ENCODE measurements at places on chromosomes 2 and 18. TPM values are rescaled to one million over a fixed set of nuclear protein-coding genes. Genes with fewer than 3 reads are reported as not detected.

DNA sequence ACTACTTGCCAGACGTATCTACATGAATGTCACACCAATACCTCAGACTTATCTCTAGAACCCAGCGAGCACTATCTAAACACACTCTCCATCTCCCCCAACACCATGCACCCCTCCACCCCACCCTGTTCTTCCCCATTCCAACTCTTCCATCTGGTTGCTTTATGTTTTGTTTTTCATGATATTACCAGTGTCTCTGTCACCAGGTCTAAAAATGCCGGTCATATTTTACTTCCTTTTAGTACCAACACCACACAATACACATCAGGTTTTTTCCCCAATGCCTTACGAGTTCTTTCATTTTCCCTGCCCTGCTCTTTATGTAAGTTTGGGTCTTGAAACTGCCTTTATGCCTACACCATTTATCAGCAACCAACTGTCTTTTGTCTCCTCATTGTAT, 10.2 kb upstream of the ITGA4 start:
- no peak for DNase-seq

GRCh38 chr2:204722691-204723090, 177.4 kb downstream of the PARD3B start:
- DNase-seq: no peak

DNA sequence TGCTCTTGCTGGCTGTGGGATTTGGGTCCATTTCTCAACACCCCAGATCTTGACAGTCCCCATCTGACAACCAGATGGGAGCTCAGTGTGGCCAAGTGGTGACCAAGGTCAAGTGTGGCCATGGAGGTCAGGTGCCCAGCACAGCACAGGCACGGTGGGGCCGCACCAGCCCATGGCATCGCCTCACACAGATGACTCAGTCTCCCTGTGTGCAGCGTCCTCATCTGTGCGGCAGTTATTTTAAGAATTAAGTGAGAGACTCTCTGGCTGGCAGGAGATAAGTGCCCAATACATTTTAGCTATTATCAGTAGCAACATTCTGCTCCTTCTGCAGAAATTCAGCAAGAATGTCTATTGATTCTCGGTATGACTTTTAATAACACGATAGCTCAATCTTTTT, 167.2 kb downstream of the DDX1 start:
- no peak for DNase-seq

DNA sequence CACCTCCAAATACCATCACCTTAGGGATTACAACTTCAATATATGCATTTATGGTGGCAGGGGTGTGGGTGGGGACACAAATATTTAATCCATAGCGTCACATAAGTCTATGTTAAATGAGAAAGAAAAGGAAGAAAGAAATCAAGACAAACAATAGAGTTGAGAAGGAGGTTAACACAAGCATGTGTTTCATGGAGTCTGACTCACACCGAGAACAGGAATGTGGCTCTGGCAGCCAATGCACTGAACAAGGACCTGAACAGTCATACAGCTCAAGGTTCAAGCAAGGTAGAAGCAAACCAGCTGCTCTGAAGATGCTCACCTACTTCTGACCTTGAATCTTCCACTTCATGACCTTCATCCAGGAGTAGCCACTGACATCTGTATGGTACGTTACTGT, 36.2 kb upstream of the LPIN1 start:
- no peak for DNase-seq

DNA sequence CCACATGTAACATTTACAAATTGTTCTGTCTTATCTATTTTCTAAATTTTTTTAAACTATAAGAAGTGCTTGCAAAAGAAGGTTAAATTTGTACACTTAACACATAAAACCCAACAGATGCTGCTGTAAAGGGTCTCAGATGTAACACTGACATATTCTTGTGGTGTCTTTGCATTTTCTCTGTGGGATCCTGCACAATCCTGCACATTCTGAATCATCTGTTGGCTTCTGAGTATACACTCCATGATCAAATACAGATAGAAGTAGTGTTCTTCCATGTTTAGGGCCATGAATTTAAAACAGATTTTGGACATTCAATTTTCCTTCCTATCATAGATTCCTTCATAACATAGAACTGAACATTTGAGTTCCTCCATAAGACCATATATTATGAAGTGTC, 89.0 kb downstream of the SPRED2 start:
- DNase-seq: no peak

DNA sequence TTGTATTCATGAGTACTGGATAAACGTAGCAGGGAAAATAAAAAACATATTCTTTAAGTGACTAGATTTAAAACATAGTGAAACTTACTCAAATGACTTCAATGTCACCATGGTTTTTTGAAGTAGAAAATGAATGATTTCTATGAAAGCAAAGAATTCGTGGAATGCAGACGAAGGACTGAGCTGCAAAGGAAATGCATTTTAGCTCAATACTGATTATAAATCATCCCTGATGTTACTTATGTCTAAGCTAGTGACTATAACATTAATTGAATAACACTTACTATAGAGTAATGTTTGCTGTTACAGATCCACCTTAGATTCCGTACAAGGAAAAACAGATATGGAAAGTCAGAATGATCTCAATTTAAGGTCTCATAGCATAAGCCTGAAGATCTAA, 1257.7 kb upstream of the CDH2 start:
- no peak for DNase-seq

DNA sequence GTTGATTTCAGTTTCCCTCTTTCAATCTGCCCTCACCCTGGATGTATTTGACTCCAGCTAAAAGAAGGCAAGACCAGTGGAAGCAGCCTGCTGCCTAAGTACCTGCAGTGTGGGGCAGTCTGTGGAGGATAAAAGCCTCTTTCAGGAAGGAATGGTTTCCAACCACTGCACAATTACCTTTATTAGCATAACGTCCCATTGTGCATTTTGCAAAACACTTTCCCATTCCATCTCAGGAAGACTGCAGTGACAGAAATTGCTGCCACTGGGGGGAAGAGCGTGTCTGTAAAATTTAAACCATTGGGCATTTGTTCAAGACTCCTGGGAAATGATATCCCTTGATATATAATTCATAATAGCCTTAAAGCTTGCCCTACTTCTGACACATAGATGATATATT, 26.2 kb downstream of the CYRIA start:
- DNase-seq: no peak

GRCh38 chr2:35298493-35298892, 1057.1 kb upstream of the CRIM1 start:
- no peak for DNase-seq

- DNase-seq: no peak
These were observed 29.4 kb downstream of the STAT1 start for GRCh38 chr2:190984595-190984994.

GRCh38 chr2:169637620-169638019, 53.5 kb downstream of the PPIG start:
- no peak for DNase-seq

DNA sequence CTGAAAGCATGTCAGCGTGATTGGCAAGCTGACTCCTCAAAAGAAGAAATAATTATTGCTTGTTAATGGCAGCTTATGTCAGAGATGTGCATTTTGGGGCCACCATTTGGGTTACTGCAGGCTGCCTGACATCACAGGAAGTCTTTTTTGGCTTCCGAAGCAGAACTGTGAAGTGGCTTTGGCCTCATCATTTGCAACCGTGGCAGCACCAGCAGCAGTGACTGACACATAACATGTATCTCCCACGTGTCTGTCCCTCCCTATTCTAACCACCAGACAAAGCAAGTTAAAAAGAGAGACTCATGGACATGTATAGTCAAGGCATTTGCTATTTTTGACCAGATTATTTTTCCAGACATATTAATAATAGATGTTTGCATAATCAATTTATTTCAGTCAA, 488.7 kb upstream of the ACVR2A start:
- DNase-seq: no peak

- DNase-seq: no peak
These were observed 50.0 kb upstream of the OTOF start for GRCh38 chr2:26527726-26528585.

DNA sequence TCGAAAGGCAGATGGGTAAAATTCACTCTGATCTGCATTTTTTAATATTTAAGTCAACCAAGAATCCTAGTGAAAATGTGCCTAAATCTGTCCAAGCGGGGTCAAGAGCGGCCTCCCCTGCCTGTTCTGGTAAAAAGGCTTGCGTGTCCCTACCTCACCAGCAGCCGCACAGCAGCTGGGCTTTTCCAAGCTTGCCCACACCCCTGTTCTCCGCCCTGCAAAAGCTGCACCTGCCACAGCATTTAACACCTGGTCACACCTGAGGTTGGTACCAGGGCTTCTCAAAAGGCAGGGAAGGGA, 25.8 kb upstream of the TMEM182 start:
- DNase-seq: no peak

- DNase-seq: peak; percentile 62
These were observed 27.7 kb upstream of the MAPRE3 start for GRCh38 chr2:26942543-26943295.

GRCh38 chr18:56593906-56594305, 44.5 kb downstream of the TXNL1 start:
- no peak for DNase-seq

DNA sequence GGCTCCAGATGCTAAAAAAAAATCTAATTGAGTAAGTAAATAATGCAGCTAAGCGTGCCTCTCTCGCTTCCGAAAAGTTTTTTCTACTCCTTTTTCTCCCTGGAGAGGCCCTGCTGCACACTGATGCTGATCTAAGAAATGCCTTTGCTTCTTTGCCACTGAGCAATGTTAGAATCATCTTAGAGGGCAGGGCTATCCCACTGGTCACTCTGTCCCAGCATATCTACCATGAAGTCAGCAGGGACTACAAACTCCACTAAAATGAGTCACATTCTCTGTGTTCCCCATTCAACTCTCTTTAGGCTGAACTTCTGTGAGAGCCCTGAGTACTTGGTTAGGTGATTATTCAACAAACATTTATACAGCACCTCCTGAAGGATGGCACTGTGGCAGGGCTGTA, 127.6 kb upstream of the LYPD1 start:
- DNase-seq: no peak

- no peak for DNase-seq
These were observed 85.3 kb upstream of the RAB27B start for GRCh38 chr18:54742659-54743604.

DNA sequence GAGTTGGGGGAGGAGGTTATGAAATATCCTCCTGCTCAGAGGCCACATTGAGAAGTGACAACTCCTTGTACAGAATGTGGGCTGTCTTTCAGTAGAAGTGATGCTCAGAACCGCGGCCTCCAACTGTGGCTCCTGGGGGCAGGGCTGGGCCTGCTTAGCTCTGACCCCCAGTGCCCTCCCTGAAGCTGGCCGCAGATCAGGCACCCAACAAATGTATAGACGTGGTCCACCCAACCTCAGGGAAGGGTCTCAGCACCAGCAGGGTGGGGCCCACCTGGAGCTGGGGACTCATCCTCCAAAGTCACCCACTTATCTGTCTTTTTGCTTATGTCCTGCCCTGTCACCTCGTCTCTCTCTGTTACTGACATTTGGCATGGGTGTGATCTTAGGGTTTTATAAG, 11.1 kb upstream of the BIN1 start:
- DNase-seq: no peak

DNA sequence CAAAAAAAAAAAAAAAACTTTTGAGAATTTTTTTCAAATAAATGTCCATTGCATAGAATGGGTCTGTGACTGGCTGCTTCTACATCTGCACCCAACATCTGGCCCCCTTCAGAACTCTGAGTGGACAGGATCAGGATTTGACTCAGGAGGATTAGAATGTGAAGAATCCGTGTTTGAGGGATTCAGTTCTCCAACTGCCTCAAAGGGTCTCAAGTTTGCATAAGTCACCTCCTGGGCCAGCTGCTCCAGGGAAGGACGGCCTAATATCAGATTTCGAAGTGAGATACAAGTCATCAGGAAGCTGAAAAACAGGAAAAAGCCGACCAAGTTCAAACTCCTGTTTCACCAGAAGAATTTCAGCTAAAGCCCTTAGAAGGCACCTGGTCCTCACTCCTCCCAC, 10.9 kb downstream of the MAT2A start:
- no peak for DNase-seq

DNA sequence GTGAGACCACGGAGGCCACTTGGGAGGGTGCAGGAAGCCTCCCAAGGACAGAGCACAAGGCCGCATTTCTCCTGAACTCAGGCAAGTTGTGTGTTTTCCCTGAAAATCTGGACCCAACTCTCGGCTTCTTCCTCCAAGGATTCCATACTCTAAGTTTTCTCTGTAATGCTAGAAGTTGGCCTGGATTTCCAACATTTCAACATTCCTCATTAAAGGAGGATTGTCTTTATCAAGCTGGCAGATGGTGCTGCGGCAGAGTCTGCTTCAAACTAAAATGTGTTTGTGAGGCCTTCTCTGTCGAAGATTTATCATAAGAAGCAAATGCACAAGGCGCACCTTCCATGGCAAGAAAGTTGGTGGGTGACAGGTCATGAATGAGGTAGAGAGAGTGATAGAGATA, 94.4 kb upstream of the SATB2 start:
- DNase-seq: no peak

DNA sequence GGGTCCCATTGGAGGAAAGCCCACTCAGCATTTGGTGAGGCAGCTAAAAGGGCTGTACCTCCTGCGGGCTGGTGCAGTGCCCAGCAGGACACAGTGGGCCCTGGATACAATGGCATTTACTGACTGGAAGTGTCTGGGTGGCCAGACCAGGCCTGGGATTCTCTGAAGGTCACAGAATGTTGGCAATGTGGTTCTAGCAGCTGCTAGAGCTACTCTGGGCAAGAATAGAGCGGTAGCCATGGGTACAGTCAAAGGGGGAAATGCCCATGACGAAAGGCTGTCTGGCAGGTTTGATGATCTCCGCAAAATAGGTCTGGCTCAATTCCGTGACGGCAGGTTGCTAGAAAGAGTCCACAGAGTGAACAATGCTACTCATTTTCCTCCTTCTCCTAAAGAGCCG, 241.8 kb downstream of the AFF3 start:
- DNase-seq: no peak

GRCh38 chr2:148876202-148876594, 1.2 kb downstream of the KIF5C start:
- no peak for DNase-seq

GRCh38 chr2:201955702-201956141, 77.9 kb upstream of the FZD7 start:
- no peak for DNase-seq

DNA sequence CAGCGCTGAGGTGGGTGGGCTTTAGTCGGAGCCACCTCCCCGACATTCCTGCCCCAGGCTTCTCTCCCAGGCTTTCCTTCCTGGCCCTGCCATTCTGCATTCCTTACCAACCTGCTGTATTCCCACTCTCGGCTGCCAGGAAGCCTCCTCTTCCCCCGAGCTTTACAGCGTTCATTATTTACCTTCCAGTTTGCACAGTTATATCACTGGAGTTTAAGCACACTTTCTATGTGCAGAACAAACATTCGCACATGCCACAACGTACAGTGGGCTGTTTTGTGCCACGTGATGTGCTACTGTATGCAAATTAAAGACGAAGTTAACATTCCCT, 246.3 kb downstream of the SOX11 start:
- no peak for DNase-seq

Gene COL3A1
- total RNA-seq: 30.4 TPM

Gene BMP10
- total RNA-seq: not detected

Gene ZEB2
- total RNA-seq: 0.49 TPM

Gene DSG1
- total RNA-seq: not detected

Gene AMMECR1L
- 23.1 TPM for total RNA-seq

Gene TSGA10
- 12.3 TPM for total RNA-seq

Gene SPDYA
- 1.6 TPM for total RNA-seq

Gene SLC5A7
- total RNA-seq: 1.8 TPM

Gene RIT2
- total RNA-seq: not detected

Gene CNDP1
- 0.29 TPM for total RNA-seq

Gene GBX2
- not detected for total RNA-seq

Gene INPP5D
- 9.0 TPM for total RNA-seq

Gene ST8SIA3
- 8.9 TPM for total RNA-seq

Gene EGR4
- 0.12 TPM for total RNA-seq

All from progenitor cell of endocrine pancreas (in vitro differentiated cells).